Upper lobe of left lung (tissue), 6 donors: ENCODE measurements at places on chromosomes 12 and 14.

GRCh38 chr14:89486505-89486904 lies 69.5 kb upstream of the FOXN3 start:
- no peak for DNase-seq

- no peak for DNase-seq
These were observed 341.4 kb downstream of the ADAMTS20 start for GRCh38 chr12:43210485-43211192.

- peak; percentile 26 for DNase-seq
These were observed at the start of gene CLMN for GRCh38 chr14:95319312-95320077. TSS of gene CLMN (minus strand) at chr14:95319908. CDS start at chr14:95319792, 116 bp downstream.

- peak; percentile 3 for DNase-seq
These were observed 23.4 kb upstream of the EML1 start for GRCh38 chr14:99769799-99770198.

DNA sequence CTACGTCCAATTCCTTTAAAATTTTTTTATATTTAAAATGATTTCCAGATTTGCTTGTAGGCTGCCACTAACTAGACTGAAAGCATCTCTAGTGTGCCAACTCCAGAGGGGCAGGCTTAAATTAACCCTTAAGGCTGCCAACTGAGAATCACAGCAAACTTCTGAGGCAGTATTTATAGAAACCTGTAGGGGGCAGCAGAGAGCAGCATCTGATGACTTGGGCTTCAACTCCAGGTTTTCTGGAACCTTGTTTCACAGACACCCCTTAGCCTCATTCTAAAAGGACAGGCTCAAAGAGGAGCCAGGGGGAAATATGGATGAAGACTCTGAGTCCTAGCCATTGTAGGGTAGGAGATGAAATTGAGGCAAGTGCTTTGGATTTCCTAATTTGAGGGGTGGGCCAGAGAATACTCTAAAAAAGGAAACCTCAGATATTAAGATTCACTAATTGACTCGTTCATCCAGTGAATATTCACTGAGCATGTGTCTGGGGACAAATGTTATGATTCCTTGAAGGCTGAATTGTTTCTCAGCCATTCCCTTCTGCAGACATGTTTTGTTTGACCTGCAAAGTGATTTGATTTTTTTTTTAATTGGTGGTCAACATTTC lies 63.3 kb upstream of the HSPB8 start:
- DNase-seq: no peak

DNA sequence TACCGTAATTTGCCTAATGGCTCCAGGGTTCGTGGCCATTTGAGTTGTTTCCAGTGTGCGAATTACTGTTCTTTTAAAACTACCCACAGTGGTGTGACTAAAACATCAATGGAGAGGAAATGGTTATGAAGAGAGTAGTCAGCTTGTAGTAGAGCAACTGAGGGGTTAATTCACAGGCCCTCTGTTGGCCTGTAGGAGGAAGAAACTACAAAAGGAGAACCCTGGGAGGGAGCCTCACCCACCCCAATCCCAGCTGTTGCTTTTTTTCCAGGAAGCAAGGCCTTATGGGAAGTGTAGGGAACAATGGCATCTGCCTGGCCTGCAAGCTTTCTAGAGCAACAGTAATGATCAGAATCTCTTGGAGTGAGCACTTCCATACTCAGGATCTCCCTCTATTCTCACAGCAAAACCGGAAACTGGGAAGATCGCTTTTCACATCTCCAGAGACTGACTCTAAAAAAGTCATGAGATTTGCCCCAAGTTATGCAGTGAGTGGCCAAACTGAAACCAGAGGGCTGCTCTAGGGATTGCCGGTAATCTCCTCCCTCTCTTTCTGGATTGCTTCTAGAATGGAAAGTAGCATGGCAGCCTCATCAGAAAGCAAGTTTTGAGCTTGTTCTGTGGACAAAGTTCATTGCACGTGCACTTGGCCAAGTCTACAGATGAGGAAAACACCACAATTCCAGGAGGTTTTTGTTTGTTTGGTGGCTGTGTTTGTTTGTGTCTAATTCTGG lies 125.3 kb upstream of the PWP1 start:
- no peak for DNase-seq

DNA sequence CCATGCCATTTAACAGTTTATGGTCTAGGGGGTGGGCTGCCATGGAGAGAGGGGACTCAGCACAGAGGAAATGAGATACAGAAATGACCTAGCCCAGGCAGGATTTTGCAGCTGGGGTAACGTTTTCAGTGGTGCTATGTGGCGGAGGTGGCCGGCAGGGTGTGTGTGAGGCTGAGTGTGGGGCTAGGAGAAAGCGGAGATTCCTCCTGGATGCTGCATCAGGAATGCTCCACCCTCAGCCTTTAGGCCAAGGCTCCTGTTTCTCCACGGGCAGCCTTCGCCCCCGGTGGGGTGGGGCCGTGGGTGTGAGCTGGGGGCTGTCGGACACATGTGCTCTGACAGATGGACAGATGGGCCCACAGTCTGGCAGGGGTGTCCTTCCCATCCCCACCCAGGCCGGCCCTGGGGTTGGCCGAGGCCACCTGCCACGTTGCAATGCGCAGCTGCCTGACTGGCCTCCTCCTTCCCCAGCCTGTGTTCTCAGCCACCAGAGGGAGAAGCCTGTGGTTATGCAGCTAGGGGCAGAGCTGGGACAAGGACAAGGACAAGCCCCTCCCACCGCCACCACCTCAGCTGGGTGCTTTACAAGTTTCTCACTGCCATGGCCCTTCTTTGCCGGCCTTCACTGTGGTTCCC lies 44.3 kb downstream of the TEAD4 start:
- peak; percentile 73 for DNase-seq

GRCh38 chr14:21267886-21268616 lies 1.2 kb downstream of the HNRNPC start:
- peak; percentile 26 for DNase-seq

DNA sequence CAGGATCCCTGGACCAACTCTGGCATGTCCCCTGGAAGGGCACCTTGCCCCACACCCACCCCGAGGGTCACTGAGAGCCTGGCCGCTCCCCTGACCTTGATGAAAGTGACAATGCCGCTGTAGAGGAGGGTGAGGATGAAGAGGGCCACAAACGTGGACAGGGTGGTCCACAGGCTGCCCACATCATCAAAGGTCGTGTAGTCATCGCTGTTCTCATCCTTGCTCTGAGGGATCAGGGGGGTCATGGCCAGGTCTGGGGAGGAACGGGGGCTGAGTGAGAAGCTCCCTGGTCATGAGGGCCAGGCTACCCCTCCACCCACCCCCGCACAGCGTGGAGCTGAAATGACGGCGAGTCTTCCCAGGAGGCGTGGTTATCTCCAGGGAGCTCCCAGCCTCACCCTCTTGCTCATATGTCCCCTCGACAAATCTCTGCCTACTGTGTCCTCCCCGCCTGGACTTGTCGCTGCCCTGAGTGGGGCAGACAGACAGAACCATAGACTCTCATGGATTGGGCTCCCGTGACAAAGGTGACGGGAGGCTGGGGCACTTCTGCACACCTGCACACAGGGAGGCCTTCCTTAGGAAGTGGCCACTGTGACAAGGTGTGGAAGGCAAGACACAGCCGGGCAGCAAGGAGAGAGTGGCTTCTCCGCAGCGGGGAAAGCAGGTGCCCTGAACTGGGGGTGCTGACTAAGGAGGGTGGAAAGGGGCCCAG lies 311.1 kb downstream of the TMEM121 start:
- DNase-seq: no peak

DNA sequence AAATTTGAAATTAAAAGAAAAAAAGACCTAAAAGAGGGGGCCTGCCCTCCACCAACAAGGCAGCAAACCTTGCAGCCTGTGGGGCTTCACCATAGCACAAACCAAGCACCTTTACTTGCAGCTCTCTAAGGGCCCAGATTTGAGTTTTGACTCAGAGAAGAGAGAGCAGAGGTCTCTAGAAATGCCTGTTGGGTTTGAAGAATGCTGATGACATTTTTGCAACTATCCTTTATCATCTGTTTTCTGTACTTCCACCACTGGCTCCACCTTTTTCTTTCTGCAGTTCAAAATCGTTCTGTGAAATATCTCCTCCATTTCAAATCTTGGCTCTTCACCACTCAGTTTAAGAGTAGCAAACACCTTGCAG lies 83.8 kb upstream of the HMGA2 start:
- DNase-seq: no peak

DNA sequence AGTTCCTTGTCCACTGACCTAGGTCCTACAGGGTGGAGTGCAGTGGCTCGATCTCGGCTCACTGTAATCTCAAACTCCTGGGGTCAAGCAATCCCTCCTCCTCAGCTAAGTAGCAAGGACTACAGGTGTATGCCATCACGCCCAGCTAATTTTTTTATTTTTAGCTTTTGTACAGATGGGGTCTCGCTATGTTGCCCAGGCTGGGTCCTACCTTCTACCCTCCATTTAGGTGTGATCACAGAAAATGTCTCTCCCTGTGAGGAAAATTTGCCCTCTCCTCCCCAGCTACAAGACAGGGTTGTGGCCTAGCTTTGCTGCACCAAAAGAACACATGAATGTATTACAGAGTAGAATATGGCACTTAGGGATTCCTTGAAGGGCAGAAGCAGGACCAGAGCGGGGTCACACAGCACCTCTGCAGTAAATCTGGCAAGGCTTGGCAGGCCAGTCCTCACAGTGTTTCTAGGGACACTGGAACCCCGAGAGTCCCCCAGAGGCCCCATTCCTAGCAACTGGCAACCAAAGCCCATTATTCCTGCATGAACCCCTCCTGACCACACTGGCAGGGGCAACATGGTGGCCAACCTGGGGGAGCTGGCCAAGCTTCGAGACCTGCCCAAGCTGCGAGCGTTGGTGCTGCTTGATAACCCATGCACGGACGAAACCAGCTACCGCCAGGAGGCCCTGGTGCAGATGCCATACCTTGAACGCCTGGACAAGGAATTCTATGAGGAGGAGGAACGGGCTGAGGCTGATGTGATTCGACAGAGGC lies 2.0 kb upstream of the ENO2 start:
- no peak for DNase-seq
